T1000 (cell line): ENCODE measurements at places on chromosomes 5 and 9.

DNA sequence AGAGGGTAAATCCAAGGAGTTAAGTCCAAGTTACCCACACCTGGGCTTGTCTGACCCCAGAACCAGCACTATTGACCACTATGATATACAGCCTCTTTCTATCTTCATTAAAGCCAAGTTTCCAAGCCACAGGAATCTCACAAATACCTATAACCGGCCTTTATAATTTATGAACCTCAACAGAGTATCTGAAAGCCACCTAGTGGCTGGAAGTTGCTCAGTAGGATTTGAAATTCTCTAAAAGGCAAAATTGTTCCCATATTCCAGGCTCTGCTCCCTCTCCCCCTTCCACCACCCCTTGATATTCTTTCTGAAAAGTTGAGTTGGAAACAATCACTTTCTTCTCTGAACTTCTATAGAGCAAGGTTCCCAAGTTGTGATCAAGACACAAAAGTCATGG, 106.4 kb upstream of the GPR151 start:
- DNase-seq, result no peak

DNA sequence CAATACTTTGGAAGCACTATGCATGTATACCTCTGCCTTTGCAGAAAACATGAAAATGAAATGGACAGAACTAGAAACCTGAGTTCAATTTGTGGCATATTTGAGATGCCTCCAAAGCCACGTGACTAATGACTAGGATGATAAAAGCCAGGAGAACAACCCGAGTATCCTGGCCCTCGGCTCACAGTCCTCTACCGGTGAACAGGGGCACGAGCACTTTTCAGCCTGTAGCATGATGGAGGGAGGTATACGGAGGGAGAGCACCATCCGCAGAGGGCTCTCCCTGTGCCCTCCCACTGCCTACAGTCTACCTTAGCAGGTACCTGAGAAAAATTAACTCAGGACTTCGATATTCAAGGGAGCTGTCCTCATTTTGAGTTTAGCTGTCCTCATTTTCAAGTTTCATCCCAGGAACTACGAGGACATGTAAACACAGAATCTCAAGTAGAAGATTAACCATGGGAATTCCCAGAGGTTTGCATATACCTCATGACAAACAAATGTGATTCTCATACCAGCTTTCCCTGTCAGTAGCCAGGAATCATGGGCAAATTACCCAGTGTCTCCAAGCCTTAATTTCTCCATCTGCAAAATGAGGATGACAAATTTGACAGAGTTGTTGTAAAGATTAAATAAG, 249.3 kb downstream of the DNAH5 start:
- no peak for DNase-seq

DNA sequence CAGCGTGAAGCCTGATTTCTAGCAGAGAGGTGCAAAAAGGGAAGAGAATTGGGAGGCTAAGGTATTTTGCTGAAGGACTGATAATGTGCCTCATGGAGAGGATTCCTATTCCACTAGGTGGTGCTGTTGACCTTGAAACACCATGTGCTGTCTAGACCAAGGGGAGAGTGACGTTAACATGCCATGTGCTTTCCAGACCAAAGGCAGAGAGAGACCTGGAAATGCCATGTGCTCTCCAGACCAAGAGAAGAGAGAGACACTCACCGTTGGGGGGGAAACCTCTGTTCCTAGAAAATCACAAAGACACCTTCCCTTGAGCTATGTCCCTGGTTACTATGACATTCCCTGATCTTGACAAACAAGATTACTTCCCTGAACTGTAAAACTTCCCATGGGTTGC, 286.0 kb upstream of the TUSC1 start:
- DNase-seq, result peak; percentile 11

- DNase-seq, result no peak
Observed at GRCh38 chr5:84354101-84354500, 30.6 kb downstream of the EDIL3 start.
